ENCODE measurements at places on chromosomes 1 and 21.

GRCh38 chr1:55696181-55696754, 481.1 kb upstream of the USP24 start:
- no peak for DNase-seq

- DNase-seq = no peak
These were observed 79.0 kb upstream of the KRTAP19-8 start for GRCh38 chr21:31117128-31117916.

GRCh38 chr1:204335085-204335484, 24.6 kb downstream of the PLEKHA6 start:
- DNase-seq = no peak

GRCh38 chr1:92842082-92843045, 10.5 kb downstream of the RPL5 start:
- DNase-seq = no peak

DNA sequence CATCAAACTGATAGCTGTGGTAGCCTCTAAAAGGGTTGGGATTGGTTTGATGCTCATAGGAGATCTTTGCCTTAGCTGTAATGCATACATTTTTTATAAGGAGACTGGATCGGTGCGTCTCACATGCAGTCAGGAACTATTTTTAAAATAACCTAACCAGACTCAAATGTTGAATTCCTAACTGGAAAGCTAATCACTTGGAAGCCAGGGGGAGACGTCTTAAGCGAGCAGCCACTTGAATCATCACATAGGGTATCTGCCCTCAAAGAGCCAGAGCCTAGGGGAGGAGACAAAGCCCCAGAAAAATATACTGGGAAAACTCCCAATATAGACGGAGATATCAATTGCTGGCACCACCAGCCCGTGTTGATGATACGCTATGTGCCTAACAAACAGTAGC, 61.7 kb upstream of the PUM1 start:
- DNase-seq = no peak

- no peak for DNase-seq
These were observed 27.9 kb downstream of the MRPL37 start for GRCh38 chr1:54227891-54228310.

DNA sequence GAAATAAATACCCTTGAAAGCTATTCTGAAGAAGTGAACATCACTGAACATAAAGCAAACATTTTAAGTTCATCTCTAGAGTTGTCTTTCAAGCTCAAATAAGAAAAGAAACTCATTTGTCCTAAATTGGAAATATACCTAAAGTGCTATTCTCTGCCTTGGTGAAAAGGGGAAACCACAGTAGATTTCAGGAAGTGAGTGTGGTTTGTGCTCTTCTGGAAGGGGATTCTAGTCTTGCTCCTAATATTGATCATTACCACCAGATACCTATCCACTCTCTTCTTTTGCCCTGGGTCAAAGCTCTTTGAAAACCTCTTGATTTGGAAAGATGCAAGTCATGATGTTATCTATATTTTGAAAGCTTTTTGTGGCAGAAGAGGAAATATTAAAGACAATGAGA, 798.1 kb downstream of the ADGRL2 start:
- DNase-seq = no peak
